HT1080 (cell line): ENCODE measurements at places on chromosomes 1 and 21. TPM values are rescaled to one million over a fixed set of nuclear protein-coding genes. Genes with fewer than 3 reads are reported as not detected.

The KRTAP21-2 gene
- total RNA-seq = not detected in 2 replicates

The MYOC gene
- total RNA-seq = not detected in 2 replicates

The ATF3 gene
- 2.6 and 4.9 TPM in 2 replicates for total RNA-seq

The HSD3B2 gene
- total RNA-seq = not detected in 2 replicates

The MKNK1 gene
- total RNA-seq = 13.0 and 16.9 TPM in 2 replicates

The HORMAD1 gene
- total RNA-seq = not detected in 2 replicates

The TEKT2 gene
- not detected in 2 replicates for total RNA-seq

The OR2L13 gene
- total RNA-seq = not detected in 2 replicates

The DYNLT4 gene
- not detected in 2 replicates for total RNA-seq

The RIPPLY3 gene
- total RNA-seq = not detected in 2 replicates

The MTF1 gene
- total RNA-seq = 2.4 and 3.1 TPM in 2 replicates

The ZNF684 gene
- total RNA-seq = 5.5 and 5.8 TPM in 2 replicates

The CFAP107 gene
- total RNA-seq = not detected in 2 replicates

The RGS7 gene
- total RNA-seq = 1.8 and 2.1 TPM in 2 replicates

The ZNF683 gene
- not detected in 2 replicates for total RNA-seq

The IGSF9 gene
- 0.80 and 1.2 TPM in 2 replicates for total RNA-seq

The AADACL4 gene
- total RNA-seq = not detected in 2 replicates

The FCRL4 gene
- total RNA-seq = not detected in 2 replicates

The OR6N1 gene
- not detected in 2 replicates for total RNA-seq

The LHX8 gene
- not detected in 2 replicates for total RNA-seq

The FMO2 gene
- total RNA-seq = not detected in 2 replicates

The RNU1-1 gene
- total RNA-seq = under 0.01 TPM in 1 of 2 replicates, not detected in the other
